ENCODE measurements at places on chromosomes 1 and 21.

DNA sequence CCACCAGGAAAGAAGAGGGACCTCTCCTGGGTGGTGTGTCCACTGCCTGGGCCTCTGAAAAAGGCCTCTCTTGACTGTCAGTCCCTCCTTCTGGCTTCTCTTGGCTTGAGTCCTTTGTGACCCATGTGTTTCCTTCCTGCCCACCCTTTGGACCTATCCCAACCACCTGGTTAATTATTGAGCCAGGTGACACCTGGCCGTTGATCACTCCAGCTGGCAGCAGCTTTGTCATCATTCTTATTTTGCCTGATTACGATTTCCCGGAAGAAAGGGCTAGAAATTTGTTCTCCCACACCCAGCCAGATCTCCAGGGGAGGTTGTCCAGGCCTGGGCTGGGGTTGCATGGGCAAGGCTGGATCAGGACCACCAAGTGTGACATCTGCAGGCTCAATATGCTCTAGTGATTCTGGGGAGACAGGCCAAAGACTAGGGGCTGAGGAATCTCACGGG, 24.8 kb downstream of the CSF1 start:
- no peak for DNase-seq

GRCh38 chr1:217010253-217010652, 287.0 kb upstream of the ESRRG start:
- no peak for DNase-seq

DNA sequence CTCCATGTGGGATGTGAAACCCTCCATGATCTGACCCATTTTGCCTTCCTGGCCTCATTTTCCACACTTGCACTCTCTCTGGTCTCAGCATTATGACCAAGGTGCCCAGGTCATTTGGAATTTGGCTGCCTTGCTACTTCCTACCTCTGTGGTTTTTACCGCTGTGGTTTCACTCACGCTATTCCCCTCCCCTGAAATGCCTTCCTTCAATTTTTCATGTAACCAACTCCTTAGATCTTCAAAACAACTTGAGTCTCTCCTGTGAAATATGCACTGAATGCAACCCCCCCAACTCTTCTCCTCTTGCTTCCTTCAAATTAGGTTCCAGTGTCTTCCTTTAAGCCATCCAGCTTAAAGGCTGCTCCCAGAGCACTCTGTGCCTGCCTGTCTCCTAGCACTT, 50.1 kb downstream of the PHC2 start:
- no peak for DNase-seq

- peak; percentile 50 for DNase-seq
These were observed 38.2 kb upstream of the WASF2 start for GRCh38 chr1:27527890-27528817.

DNA sequence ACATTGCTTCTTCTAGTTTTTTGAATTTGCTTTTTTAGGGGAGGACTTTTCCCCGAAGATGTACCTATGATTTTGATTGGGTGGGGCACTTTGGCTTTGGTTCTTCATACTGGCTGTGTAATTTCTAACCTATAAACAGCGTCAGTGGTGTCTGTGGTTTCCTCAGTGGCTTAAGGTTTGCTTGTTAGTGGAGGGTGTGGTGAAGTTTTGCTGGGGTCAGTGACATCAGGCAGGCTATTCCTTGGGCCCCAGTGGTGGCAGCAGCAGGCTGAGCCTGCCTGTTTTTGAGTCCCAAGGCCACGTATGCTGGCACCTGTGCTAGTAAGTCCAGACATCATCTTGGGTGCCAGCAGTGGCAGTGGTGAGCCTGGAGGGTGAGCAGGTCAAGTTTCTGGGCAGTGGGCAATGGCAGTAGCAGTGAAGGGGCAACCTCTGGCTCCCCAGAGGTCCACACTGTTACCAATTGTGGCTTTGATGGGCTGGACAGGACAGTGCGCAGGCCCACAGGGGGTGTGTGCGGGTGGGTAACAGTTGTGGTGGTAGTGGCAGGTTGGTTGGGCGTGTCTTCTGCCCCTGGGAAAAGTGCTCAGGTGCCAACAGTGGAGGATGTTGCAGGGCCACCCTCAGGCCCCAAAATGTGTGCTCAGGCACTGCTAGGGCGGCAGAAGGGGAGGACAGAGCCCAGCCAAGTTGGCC, 54.9 kb upstream of the B3GALT2 start:
- DNase-seq = no peak
